K562 (cell line): ENCODE measurements at places on chromosomes 12 and 14.

- peaks cover 6% of the 10 kb centered on the region; the same call in 2 of the 3 replicates for H3K4me1 ChIP-seq
- DNase-seq, result no peak
- peaks cover 22% of the 10 kb centered on the region; the same call in 2 of the 3 replicates for H3K36me3 ChIP-seq
Measured at GRCh38 chr14:96816281-96816680, 19.1 kb downstream of the VRK1 start.

DNA sequence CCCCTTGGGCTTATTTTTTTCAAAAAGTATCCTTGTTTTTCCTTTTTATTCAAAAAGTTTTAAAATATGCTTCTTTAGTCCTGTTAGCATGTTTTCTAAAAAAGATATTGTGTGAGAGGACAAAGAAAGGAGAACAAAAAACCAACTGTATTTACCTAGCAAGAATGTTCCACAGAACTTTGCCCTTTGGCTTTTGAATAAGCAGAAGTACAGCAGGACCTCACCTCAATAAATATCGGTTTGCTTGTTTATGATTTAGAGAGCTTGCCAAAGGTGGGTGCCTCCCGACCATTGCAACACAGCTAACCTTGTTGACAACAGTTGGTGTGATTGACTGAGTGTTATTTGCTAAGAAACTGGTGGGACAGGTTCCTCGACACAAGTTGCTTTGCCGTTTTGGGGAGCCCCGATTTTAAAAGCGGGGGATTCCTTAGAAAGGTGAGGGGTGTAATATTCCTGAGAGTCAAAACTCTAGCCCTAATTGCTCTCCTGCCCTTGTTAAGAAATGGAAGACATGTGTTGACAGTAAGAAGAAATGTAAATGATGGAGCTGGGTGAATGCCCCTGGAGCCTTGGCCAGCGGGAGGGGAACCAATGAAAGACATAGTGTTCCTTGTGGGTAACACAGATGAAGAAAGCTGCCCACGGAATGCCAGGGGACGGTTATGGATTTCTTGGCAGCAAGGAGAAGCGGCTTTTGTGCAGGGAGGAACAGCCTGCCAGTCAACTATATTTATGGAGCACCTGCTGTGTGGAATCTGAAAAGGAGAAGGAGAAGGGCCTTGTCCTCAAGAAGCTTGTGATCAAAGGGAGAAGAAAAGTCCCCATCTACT lies 13.7 kb downstream of the MYBPC1 start:
- no peak overlapping the region for H3K4me3 ChIP-seq
- H3K27ac ChIP-seq, result no peak overlapping the region
- no peak for DNase-seq
- H3K36me3 ChIP-seq, result no peaks in the 10 kb centered on the region

- no peak for DNase-seq
- no peak overlapping the region for H3K4me3 ChIP-seq
- no peaks in the 10 kb centered on the region for H3K27me3 ChIP-seq
- H3K36me3 ChIP-seq, result no peaks in the 10 kb centered on the region
Measured at GRCh38 chr14:43031598-43031997, 1424.9 kb downstream of the LRFN5 start.

- peaks cover 9% of the 10 kb centered on the region for H3K27me3 ChIP-seq
- peaks cover 13% of the 10 kb centered on the region for H3K4me1 ChIP-seq
- no peaks in the 10 kb centered on the region for H3K36me3 ChIP-seq
- no peak overlapping the region for H3K27ac ChIP-seq
Measured at GRCh38 chr12:25960143-25960542, 1.7 kb downstream of the RASSF8 start.

- H3K4me1 ChIP-seq, result no peaks in the 10 kb centered on the region
- no peaks in the 10 kb centered on the region for H3K27me3 ChIP-seq
- no peak overlapping the region for H3K4me3 ChIP-seq
- DNase-seq, result no peak
- H3K27ac ChIP-seq, result no peak overlapping the region
Measured at GRCh38 chr14:47843236-47843635, 167.8 kb upstream of the MDGA2 start.

DNA sequence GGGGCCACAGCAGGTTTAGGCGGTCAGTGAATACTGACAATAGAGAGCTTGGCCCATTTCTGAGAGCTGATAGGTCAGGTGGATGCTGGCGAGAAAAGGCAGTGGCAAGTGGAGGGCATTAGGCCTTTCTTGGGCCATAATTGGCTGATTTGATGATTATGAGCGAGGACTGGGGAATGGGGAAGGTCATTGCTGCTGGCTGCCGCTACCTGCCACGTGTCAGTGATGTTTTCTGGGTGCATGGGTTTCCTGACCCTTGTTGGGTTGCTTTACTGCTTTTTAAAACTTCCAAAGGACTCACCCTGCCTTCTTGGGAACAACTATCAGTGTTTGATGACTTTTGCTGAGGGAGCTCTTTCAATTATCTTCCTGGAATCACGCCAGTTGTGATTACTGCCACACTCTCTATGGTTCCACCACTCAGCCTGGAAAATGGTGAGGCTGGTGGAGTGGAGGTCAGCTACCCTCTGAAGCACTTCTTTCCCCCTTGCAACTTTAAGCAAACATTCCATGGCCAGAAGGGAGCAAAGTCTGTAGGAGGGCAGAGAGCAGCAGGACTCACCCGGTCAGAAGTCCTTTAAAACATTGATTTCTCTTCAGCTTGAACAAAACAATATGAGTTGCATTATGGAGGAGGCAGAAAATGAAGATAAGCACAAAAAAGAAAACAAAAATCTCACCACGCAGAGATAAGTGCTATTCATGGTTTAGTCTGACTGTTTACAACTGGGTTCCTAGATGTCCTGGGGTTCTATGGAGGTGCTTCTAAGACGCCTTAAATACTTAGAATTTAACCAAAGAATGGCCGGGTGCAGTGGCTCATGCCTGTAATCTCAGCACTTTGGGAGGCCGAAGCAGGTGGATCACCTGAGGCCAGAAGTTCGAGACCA lies 12.1 kb upstream of the SLC10A1 start:
- H3K36me3 ChIP-seq, result no peaks in the 10 kb centered on the region
- H3K27ac ChIP-seq, result no peak overlapping the region
- no peak overlapping the region for H3K4me3 ChIP-seq
- no peaks in the 10 kb centered on the region for H3K4me1 ChIP-seq
- peaks cover 13% of the 10 kb centered on the region for H3K27me3 ChIP-seq

GRCh38 chr12:66755727-66756395 lies 77.0 kb upstream of the GRIP1 start:
- H3K4me1 ChIP-seq, result no peaks in the 10 kb centered on the region
- H3K36me3 ChIP-seq, result no peaks in the 10 kb centered on the region
- DNase-seq, result no peak
- no peak overlapping the region for H3K4me3 ChIP-seq
- H3K27me3 ChIP-seq, result no peaks in the 10 kb centered on the region

- peaks cover 3% of the 10 kb centered on the region; the same call in 2 of the 3 replicates for H3K4me1 ChIP-seq
- no peaks in the 10 kb centered on the region for H3K36me3 ChIP-seq
- no peaks in the 10 kb centered on the region for H3K27me3 ChIP-seq
- DNase-seq, result no peak
Measured at GRCh38 chr14:75497191-75497590, 25.1 kb upstream of the BATF start.

DNA sequence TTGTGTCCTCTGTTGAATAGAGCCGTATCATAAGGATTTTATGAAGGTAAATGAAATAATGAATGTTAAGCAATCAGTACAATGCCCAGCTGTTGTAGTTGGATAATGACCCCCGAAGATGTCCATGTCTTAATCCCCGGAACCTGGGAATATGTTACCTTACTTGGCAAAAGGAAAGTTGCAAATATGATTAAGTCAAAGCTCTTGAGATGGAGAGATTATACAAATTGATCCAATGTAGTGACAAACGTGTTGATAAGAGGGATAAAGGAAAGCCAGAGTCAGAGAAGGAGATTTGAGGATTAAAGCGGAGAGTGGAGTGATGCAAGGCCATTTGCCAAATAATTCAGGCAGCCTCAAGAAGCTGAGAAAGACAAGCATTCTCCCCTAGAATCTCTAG lies 19.2 kb upstream of the MGAT4C start:
- no peaks in the 10 kb centered on the region for H3K27me3 ChIP-seq
- H3K4me3 ChIP-seq, result no peak overlapping the region
- no peaks in the 10 kb centered on the region for H3K36me3 ChIP-seq

GRCh38 chr14:99217066-99217955 lies 54.7 kb downstream of the BCL11B start:
- H3K4me3 ChIP-seq, result no peak overlapping the region
- no peak overlapping the region for H3K27ac ChIP-seq
- H3K27me3 ChIP-seq, result no peaks in the 10 kb centered on the region
- no peaks in the 10 kb centered on the region for H3K36me3 ChIP-seq
- no peak for DNase-seq
- H3K4me1 ChIP-seq, result no peaks in the 10 kb centered on the region

GRCh38 chr14:98512501-98513251 lies 759.3 kb downstream of the BCL11B start:
- no peaks in the 10 kb centered on the region for H3K27me3 ChIP-seq
- H3K27ac ChIP-seq, result no peak overlapping the region
- H3K4me3 ChIP-seq, result no peak overlapping the region
- no peaks in the 10 kb centered on the region for H3K4me1 ChIP-seq
- no peak for DNase-seq
- H3K36me3 ChIP-seq, result no peaks in the 10 kb centered on the region

DNA sequence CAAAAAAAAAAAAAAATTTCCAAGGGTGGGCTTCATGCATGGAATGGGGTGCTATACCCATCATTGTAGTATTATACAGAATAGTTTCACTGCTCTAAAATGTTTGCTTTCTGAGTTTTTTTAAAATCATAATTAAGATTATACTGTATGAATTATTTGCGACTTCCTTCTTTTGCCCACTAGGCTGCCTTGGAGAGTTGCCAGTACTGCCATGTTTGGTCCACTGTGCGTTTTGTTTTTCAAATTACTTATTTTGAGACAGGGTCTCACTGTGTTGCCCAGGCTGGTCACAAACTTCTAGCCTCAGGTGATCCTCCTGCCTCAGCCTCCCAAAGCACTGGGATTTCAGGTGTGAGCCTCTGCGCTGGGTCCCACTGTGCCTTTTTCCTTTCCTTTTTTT lies 19.9 kb downstream of the PLBD2 start:
- no peak overlapping the region for H3K4me3 ChIP-seq
- H3K27ac ChIP-seq, result no peak overlapping the region
- H3K36me3 ChIP-seq, result peaks cover 65% of the 10 kb centered on the region; the same call in 2 of the 3 replicates
- no peaks in the 10 kb centered on the region for H3K27me3 ChIP-seq
- peaks cover 19% of the 10 kb centered on the region for H3K4me1 ChIP-seq

DNA sequence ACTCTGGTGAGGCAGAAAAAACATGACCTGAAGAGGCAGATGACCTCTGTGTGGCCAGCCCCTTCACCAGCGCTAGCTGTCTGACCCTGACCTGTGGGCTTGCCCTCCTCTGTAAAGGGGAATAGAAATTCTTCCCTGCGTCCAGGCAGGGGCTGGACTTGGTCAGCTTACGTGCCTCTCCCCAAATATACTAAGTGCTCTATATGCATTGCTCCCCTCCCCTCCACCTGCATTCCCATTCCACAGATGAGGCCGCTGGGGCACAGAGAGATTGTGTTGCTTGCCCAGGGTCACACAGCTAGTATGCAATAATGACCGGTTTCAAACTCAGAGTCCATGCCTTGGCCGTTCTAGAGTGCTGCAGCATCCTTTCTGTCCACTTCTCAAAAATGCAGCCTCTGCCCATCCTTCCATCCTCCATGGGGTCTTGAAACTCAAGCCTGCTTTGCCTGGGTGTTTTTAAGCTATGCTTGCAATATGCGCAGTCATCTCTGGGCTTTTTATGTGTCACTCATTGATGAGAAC lies 303.9 kb downstream of the CACNA1C start:
- H3K36me3 ChIP-seq, result no peaks in the 10 kb centered on the region
- peaks cover 21% of the 10 kb centered on the region for H3K27me3 ChIP-seq
- no peak for DNase-seq
- H3K4me1 ChIP-seq, result no peaks in the 10 kb centered on the region
- no peak overlapping the region for H3K4me3 ChIP-seq

GRCh38 chr12:132747896-132748295 lies 13.7 kb downstream of the ANKLE2 start:
- H3K4me3 ChIP-seq, result no peak overlapping the region
- peaks cover 89% of the 10 kb centered on the region for H3K36me3 ChIP-seq
- no peak overlapping the region for H3K27ac ChIP-seq
- DNase-seq, result no peak

DNA sequence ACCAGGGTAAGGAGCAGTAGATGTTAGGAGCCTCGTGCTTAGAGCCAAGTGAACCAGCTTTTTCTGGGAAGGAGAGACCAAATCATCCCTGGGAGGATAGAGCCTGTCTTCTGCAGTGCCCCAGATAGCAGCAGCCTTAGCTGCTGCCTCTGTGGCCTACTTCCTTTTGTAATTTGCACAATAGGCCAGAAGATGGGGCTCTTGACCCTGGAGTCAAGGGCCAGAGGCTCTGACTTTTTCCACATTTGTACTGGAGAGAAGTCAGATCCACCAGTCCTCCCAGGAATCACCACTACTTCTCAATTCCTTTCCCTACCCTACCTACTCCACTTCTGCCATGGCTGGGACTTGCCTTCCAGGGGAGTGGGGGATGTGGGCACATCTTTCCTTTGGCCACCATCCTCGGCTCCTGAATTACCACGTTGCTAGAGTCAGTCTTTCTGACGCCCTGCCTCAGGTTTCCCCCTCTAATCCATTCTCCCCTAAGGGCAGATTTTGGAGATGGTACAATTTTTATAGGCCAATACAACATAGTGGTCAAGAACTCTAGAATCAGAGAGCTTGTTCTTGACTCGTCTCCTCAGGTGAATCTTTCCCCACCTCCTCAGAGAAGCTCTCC lies 3.3 kb upstream of the SLC4A8 start:
- peak; percentile 45 for DNase-seq
- peaks cover 10% of the 10 kb centered on the region; the same call in 2 of the 3 replicates for H3K27me3 ChIP-seq
- no peaks in the 10 kb centered on the region for H3K36me3 ChIP-seq
- no peak overlapping the region for H3K27ac ChIP-seq

GRCh38 chr14:101373690-101374295 lies 187.5 kb upstream of the DIO3 start:
- H3K4me1 ChIP-seq, result no peaks in the 10 kb centered on the region
- peaks cover 61% of the 10 kb centered on the region for H3K27me3 ChIP-seq
- H3K4me3 ChIP-seq, result no peak overlapping the region
- no peak for DNase-seq
- no peak overlapping the region for H3K27ac ChIP-seq

GRCh38 chr14:51430633-51431032 lies 190.6 kb downstream of the TMX1 start:
- no peak for DNase-seq
- no peaks in the 10 kb centered on the region for H3K27me3 ChIP-seq
- H3K4me1 ChIP-seq, result no peaks in the 10 kb centered on the region
- H3K27ac ChIP-seq, result no peak overlapping the region
- H3K4me3 ChIP-seq, result no peak overlapping the region
- H3K36me3 ChIP-seq, result no peaks in the 10 kb centered on the region
